ENCODE measurements at places on chromosomes 1 and 21.
A peak's percentile ranks its signal among the peaks of the same experiment; 100 is the strongest.

DNA sequence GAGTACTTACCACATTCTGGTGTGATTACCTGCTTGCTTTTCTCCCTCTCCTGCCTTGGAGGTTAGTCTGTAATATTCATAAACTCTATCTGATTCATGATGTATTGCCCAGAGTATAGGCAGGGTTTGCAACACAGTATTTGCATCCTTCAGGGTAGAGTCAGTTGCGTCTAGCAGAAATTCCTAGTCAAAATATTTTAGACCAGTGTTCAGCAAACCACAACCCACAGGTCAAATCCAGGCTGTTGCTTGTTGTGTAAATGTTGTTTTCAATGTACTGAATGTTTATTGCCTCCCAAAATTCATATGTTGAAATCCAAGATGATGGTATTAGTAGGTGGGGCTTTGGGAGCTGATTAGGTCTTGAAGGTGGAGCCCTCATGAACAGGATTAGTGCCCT, 82.9 kb downstream of the NGF start:
- DNase-seq: no peak

GRCh38 chr1:20262810-20263534, 27.7 kb upstream of the VWA5B1 start:
- no peak for DNase-seq

DNA sequence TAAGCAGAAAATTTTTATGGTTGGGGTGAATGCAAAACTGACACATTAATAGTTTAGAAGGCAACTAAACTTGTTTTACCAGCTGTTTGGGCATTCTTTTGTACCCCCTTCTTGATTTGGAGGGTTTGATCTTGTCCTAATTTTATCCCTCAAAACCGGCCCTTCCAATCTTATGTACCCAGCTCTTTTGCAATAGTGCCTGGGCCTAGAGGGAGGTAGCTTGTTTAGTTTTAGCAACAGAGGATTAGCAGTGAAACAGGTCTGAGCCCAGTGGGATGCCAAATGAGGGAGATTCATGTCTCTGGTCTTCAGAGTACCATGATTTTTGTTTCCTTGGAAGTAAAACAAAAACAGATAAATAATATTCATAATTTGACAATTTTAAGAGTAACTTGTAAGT, 45.1 kb downstream of the CRP start:
- DNase-seq: no peak

- no peak for DNase-seq
Observed at GRCh38 chr1:115757856-115758255, 10.7 kb downstream of the CASQ2 start.

DNA sequence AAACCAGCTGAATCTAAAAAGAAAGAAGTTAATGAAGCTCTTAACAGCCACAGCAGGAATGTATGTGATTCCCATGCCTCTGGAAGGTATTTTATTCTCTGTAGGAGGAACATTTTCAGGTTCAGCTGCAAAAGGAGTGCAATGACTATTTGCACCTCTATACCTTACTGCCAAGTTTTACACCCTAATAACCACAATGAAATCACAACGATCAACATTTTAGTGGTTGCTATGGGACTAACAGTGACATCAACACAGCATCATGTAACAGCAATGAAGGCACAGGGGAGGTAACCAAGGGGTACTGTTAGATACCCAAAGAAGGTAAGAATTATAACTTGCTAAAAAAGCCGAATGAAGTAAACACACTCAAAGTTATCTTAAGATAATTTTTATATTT, 116.3 kb upstream of the HP1BP3 start:
- no peak for DNase-seq

- no peak for DNase-seq
Observed at GRCh38 chr1:150615346-150616201, 13.8 kb downstream of the ENSA start.

- DNase-seq: no peak
Observed at GRCh38 chr1:155622191-155622590, 12.2 kb downstream of the MSTO1 start.

GRCh38 chr1:209384710-209385550, 198.6 kb upstream of the CAMK1G start:
- DNase-seq: no peak

DNA sequence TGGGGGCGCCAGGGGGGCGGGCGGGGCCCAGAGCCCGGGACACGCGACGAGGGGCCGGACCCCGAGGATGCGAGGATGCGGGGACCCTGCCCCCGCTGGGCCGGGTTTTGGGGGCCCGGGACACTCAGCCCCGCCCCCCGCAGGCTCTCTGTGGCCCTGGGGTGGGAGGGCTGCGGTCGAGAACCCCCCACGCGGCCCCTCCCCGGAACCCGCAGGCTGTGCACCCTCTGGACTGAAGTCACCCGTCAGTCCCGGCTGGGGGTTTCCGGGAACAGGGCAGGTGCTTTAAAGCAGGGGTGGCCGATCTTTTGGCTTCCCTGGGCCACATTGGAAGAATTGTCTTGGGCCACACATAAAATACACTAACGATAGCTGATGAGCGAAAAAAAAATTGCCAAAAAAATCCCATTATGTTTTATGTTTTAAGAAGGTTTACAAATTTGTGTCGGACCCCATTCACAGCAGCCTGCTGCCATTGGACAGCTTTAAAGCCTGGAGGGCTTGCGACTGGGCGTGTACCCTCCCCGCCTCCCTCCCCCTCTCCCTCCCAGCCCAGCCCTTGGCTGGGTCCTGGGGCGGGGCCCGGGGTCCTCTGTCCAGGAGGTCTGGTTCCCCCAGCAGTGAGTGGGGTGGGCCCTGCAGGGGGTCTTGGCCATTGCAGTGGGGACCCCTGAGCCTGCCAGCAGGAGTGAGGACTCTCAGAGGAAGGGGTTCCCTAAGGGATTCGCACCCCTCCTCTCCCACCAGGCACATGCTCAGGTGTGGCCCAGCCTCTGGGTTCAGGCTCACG, 21.6 kb upstream of the C1orf159 start:
- no peak for DNase-seq

GRCh38 chr1:15355968-15356625, 53.6 kb upstream of the EFHD2 start:
- DNase-seq: no peak

DNA sequence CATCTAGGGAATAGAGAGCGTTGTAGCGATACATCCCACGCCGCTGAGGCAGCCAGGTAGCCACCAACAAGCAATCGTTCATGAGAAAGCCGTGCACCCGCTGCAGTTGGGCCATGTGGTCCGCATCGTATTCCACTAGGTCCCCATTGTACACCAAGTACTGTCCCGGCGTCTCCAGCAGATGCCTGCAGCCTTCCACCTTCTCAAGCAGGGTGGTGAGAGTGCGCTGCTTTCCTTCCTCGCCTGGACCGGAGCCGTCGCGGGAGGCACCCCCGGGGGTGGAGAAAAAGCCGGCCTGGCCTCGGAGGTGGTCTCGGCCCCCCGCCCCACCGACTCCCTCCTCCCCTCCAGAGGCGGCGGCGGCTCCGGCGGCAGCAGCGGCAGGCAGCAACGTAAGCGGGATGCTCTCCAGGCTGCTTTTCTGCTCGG, 595 bp downstream of the EXOC8 start:
- DNase-seq: no peak

GRCh38 chr1:63322944-63323864, 837 bp downstream of the FOXD3 start:
- no peak for DNase-seq

DNA sequence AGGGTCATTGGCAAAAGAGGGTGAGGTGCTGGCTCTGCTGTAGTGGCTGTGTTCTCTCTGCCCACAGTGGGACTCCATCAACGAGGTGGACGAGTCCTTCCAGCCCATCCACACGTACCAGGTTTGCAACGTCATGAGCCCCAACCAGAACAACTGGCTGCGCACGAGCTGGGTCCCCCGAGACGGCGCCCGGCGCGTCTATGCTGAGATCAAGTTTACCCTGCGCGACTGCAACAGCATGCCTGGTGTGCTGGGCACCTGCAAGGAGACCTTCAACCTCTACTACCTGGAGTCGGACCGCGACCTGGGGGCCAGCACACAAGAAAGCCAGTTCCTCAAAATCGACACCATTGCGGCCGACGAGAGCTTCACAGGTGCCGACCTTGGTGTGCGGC, 12.9 kb downstream of the EPHA8 start:
- DNase-seq: no peak

- no peak for DNase-seq
Observed at GRCh38 chr1:202966006-202966898, 805 bp downstream of the CYB5R1 start.

- DNase-seq: no peak
Observed at GRCh38 chr1:192700834-192701271, 64.9 kb downstream of the RGS13 start.

DNA sequence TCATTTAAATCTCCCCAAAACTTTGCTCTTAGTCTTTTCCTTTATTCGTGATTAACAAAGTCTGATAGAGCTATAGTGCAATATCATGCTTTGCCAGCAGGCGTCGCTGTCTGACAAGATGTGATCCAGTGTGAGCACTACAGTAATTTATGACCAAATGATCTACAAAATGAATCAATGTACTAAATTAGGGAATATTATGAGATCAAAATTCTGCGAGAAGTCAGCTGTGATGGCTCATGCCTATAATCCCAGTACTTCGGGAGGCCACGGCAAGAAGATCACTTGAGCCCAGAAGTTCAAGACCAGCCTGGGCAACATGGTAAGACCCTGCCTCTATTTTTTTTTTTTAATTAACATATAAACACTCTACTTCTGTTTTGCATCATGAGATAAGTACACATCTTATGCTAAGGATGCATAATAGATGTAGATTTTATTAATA, 3.6 kb upstream of the SPSB1 start:
- peak; percentile 94 for DNase-seq

GRCh38 chr1:13536571-13536970, 22.8 kb upstream of the LRRC38 start:
- no peak for DNase-seq

DNA sequence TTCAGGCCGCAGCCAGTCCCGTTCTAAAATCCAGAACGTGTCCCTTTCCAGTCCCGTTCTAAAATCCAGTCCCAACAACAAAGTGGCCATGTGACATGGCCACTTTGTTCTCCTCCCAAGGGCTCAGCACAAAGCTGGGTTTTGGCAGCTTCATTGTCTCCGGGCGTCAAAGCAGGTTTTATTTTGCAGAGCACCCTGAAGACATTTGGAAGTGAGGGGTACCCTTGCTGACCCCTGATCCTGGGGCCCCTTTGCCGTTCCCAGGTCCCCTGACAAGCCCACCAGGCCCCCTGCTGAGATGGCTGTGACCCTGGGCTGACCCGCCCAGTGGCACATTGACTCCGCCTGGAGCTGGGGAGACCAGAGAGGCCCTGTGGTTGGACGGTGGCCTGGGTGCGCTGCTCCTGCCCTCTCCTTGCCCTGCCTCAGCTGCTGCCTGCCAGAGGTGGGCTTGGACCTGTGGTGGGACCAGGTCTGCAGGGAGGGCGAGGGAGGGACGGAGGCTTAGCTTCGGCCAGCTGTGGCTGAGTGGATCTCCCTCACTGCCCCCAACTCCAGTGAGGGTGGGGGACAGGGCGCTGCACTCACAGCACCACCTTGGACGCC, 4.3 kb downstream of the PFKL start:
- DNase-seq: no peak

GRCh38 chr21:37863842-37864241, 52.4 kb downstream of the KCNJ6 start:
- no peak for DNase-seq

GRCh38 chr1:170864876-170865538, 70.3 kb upstream of the MROH9 start:
- no peak for DNase-seq

DNA sequence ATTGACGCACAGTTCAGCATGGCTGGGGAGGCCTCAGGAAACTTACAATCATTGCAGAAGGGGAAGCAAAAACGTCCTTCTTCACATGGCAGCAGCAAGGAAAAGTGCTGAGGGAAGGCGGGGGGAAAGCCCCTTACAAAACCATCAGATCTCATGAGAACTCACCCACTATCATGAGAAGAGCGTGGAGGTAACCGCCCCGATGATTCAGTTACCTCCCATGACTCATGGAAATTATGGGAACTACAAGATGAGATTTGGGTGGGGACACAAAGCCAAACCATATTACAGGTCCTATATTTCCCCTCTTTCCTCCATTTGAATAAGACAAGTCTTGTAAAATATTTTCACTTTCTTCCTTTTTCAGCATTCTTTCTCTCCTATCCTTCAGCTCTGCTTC, 7.7 kb upstream of the TTLL7 start:
- DNase-seq: no peak

GRCh38 chr1:44994309-44994898, 8.0 kb upstream of the EIF2B3 start:
- DNase-seq: no peak

DNA sequence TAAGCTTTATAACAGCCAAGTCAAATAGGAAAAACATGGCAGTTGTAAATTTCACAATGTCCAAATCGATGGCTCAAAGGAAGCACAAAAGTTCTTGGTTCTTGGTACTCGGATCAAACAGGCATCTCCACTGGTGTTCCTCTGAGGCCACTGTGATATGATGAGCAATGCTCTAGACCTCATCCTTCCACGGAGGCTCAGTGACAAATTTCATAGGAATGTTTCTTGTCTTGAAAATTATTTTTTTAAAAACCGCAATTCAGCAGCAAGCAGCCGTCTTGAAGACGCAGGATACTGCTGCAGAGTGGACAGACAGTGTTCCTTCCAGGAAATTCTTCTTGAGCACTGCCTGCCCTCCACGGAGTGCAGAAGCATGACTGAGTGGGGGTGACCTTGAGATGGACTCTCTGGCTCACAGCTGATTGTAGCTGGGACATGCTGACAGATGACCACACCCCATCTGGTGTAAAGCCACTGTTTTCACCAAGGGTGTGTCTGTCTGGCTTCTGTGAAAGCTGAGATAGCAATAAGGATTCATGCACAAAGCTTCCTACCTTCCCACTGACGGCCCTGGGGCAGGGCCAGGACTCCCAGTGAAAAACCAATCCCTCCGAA, 61.9 kb downstream of the TIAM1 start:
- DNase-seq: no peak

DNA sequence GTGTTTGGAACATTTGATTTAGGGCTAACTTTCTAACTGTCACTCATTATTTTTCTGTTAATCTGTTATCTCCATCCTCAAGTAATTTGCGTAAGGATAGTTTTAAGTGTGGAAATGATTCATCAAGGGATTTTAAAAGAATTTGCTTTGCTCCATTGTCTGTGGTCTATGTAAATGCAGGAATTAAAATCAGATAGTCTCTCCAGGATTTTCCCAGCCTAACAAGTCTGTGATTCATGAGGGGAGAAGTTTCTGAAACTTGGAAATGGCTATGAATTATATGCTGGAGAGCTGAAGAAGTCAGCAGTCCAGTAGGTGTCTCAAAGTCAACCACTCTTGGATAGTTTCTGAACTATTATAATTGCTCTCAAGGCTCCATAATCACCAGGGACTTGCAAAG, 264.5 kb downstream of the MRPL39 start:
- no peak for DNase-seq

- no peak for DNase-seq
Observed at GRCh38 chr21:25752416-25752815, 17.6 kb downstream of the GABPA start.

- DNase-seq: no peak
Observed at GRCh38 chr1:204962742-204963632, 80.0 kb upstream of the CNTN2 start.

DNA sequence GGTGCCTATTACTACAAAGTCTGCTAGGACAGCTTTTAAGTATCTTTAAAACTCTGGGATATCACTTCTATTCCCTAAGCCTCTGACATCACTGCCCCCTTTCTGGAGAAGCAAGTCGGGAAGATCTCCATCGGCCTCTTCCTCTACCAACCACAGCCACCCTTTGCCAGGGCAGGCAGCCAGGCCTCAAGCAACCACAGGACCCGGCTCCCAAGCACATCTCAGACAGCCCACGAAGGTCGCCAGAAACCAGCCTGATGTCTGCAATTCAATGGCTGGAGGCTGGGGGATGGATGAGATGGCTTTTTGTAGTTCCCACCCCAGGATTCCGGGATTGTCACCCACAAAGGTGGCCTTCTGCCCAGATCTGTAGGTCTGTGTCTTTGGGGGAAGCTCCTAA, 70.7 kb downstream of the LGR6 start:
- no peak for DNase-seq

Measured in omental fat pad (tissue), 4 donors.